CD4-positive, alpha-beta memory T cell (primary cell): ENCODE measurements at places on chromosomes 5 and 9. TPM values are rescaled to one million over a fixed set of nuclear protein-coding genes. Genes with fewer than 3 reads are reported as not detected.

DNA sequence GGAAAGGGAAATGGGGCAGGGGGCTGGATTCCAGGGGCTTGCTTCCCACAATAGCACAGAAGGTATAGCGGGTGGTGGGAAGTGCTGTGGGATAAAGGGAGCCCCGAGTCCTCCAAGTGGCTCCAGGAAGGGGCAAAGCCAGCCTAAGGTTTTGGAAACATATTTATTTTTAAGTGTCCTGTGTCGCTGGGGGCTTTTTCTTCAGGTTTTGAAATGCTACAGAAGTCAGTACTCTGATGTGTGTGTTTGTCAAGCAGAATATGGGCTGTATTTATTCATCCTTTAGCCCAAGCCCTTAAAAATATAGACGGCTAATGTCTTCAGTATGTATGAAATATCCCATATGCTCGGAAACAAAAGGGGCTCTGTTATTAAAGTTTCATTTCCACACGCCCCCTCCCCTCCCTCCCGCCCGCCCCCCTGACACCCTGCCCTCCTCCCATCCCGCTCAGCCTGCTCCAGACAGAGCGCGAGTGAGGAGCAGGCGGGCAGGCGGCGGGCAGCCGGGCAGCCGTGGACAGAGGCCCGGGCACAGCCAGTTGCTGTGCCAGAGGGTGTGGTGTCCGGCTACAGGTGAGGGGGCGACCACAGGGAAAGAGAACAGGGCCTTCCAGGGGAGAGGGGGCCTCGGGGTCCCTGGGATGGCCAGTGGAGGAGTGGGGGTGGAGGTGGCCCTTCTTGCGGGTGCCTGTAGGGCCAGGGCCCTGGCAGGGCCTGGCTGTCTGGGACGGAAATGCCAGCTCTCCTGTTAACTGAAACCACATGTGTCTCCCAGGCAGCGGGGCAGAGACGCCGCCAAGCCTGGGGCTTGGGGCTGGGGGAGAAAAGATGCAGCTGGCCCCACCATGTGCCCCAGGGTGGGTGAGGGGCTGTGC lies 39.6 kb upstream of the SYNPO start:
- H3K27ac ChIP-seq, result no peak overlapping the region
- H3K27me3 ChIP-seq, result no peaks in the 10 kb centered on the region
- no peak overlapping the region for H3K4me3 ChIP-seq
- H3K4me1 ChIP-seq, result no peaks in the 10 kb centered on the region
- DNase-seq, result no peak

DNA sequence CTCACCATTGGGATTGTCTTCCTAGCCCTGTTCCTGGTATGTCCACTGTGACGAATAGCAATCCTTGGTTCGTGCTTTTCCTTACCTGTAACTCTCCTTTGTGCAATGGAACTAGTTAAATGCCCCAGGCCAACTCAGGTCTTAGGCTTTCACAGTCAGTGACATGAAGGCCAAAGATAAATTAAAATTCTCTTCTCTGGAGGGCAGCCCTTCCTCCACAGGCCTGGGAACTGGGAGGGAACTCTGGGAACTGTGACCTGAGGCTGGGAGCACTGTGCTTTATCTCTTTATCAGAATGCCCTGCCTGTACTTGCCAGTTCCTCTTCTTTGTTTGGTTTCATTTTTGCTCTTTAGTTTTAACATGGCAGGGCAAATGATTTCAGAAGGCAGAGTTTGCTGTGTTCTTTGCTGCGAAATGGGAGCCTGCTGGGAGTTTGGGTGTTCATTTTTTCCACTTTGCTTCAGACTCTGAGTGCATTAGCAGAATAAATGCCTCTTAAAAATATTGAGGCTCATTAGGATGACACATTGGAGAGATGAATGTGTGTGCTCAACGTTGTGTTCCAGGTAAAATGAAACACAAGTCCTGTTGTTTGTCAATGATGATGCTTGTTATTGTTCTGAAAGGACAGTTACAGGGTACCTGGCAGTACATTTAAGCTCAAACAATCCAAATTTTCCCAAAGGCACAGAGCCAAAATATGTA lies 118.1 kb downstream of the NUDT12 start:
- no peaks in the 10 kb centered on the region for H3K27me3 ChIP-seq
- no peak for DNase-seq
- H3K27ac ChIP-seq, result no peak overlapping the region
- H3K36me3 ChIP-seq, result no peaks in the 10 kb centered on the region

DNA sequence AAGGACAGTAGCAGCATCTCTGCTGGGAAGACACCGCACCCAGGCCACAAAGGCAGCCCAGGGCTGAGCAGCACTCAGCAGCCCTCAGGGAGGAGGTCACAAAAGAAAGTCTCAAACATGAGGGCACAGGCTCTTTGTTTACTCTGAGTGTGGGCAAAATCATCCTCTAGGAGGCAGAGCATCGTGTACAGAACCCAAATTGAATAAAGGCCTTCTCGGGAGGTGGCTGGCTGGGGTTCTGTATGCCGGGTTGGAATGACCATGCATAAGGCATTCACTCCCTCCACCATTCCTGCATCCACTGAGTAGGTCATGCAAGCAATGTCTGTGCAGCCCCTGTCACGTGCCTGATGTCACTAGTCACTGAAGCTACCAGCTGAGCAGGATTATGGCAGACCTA lies 412.8 kb downstream of the SPOCK1 start:
- H3K27me3 ChIP-seq, result no peaks in the 10 kb centered on the region
- DNase-seq, result no peak
- no peaks in the 10 kb centered on the region for H3K36me3 ChIP-seq
- no peak overlapping the region for H3K27ac ChIP-seq
- H3K4me3 ChIP-seq, result no peak overlapping the region

- no peak for DNase-seq
- H3K4me3 ChIP-seq, result no peak overlapping the region
- no peak overlapping the region for H3K27ac ChIP-seq
Observed at GRCh38 chr9:127421057-127421456, 3.1 kb upstream of the ZNF79 start.

- no peaks in the 10 kb centered on the region for H3K4me1 ChIP-seq
- DNase-seq, result no peak
- H3K36me3 ChIP-seq, result no peaks in the 10 kb centered on the region
- no peak overlapping the region for H3K4me3 ChIP-seq
Observed at GRCh38 chr9:116493183-116493860, 193.8 kb upstream of the TRIM32 start.

GRCh38 chr5:65766175-65766574 lies 44.2 kb downstream of the NLN start:
- H3K27ac ChIP-seq, result no peak overlapping the region
- no peak for DNase-seq
- H3K36me3 ChIP-seq, result no peaks in the 10 kb centered on the region
- no peak overlapping the region for H3K4me3 ChIP-seq

DNA sequence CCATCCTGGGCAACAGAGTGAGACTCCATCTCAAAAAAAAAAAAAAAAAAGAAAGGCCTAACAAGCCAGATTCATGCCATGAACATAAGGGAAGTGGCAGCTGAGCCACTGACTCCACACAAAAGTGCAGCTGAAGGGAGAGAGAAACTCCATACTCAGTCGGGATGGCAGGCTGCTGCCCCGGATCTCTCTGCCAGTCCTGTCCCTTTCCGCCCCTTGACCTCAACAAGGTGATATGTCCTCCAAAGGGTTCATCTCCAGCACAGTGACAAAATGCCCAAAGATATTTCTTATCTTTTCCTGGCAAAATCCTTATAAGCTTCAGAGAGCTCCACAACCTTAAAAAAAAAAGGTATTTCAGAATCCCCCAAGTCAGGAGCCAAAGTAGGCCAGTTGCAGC lies 52.6 kb downstream of the ABCA1 start:
- DNase-seq, result no peak
- H3K27me3 ChIP-seq, result no peaks in the 10 kb centered on the region
- H3K4me1 ChIP-seq, result no peaks in the 10 kb centered on the region
- H3K27ac ChIP-seq, result no peak overlapping the region
- H3K36me3 ChIP-seq, result no peaks in the 10 kb centered on the region
- no peak overlapping the region for H3K4me3 ChIP-seq

GRCh38 chr9:84121991-84122523 lies 141.5 kb downstream of the RMI1 start:
- DNase-seq, result no peak
- no peaks in the 10 kb centered on the region for H3K36me3 ChIP-seq
- no peaks in the 10 kb centered on the region for H3K27me3 ChIP-seq
- H3K27ac ChIP-seq, result no peak overlapping the region

GRCh38 chr5:60829490-60830266 lies 14.4 kb downstream of the ELOVL7 start:
- H3K27ac ChIP-seq, result no peak overlapping the region
- no peaks in the 10 kb centered on the region for H3K27me3 ChIP-seq
- DNase-seq, result no peak
- H3K4me1 ChIP-seq, result no peaks in the 10 kb centered on the region
- no peaks in the 10 kb centered on the region for H3K36me3 ChIP-seq

- no peak for DNase-seq
- H3K4me3 ChIP-seq, result no peak overlapping the region
- no peak overlapping the region for H3K27ac ChIP-seq
- H3K27me3 ChIP-seq, result peaks cover 6% of the 10 kb centered on the region
- no peaks in the 10 kb centered on the region for H3K36me3 ChIP-seq
Observed at GRCh38 chr9:133430244-133430643, 8.1 kb downstream of the ADAMTS13 start.

DNA sequence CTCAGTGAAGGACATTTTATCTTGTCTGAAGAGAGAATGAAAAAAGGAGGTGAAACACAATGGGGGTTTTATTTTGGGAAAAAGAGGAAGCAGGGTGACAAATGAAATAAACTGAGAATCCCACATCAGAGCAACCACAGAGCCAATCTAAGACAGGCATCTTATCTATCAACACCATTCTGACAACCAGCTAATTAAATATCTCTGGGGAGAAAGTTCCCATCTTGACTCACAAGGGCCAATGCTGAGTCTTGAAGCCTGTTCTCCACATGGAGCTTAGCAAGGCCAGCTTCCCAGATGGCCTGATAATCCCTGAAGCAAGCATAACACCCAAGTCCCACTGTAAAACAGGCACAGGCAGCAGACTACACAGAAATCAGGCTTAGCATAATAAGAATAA lies 30.4 kb downstream of the DPYSL3 start:
- no peak for DNase-seq
- H3K27ac ChIP-seq, result no peak overlapping the region

GRCh38 chr9:78973907-78974306 lies 597.9 kb upstream of the TLE4 start:
- no peak for DNase-seq
- H3K4me3 ChIP-seq, result no peak overlapping the region
- no peak overlapping the region for H3K27ac ChIP-seq
- no peaks in the 10 kb centered on the region for H3K36me3 ChIP-seq
- H3K27me3 ChIP-seq, result no peaks in the 10 kb centered on the region

The HAVCR2 gene
- total RNA-seq, result 2.7 TPM

The PCDHA13 gene
- not detected for total RNA-seq

The NTMT1 gene
- 45.0 TPM for total RNA-seq

The MARCHF11 gene
- not detected for total RNA-seq

The OGN gene
- not detected for total RNA-seq
